Stimulated activated CD8-positive, alpha-beta memory T cell treated with anti-CD3 and anti-CD28 coated beads, Interleukin-12 subunit alpha, Interleukin-12 subunit beta, amount 100 ng/mL, for 4 hours (primary cell): ENCODE measurements at places on chromosomes 4 and X.

DNA sequence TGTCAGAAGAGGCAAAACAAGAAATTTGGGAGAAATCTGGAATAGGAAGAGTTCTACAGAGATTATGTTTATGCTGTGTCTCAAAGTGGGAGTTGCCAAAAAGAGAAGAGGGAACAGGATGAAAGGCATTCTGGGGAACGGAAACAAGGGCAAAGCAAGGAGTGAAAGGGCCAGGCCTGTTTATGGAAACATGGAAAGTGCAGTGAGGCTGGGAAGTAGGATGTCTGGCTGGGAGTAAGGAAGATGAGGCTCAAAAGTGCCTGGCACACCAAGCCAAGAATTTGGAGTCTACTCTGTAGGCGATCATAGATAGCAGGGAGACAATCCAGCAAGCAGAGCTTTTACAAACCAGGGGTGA, 1.8 kb upstream of the CUL4B start:
- no peak for DNase-seq

- no peak for DNase-seq
These were observed 14.2 kb upstream of the DCAF4L1 start for GRCh38 chr4:41967392-41967791.

DNA sequence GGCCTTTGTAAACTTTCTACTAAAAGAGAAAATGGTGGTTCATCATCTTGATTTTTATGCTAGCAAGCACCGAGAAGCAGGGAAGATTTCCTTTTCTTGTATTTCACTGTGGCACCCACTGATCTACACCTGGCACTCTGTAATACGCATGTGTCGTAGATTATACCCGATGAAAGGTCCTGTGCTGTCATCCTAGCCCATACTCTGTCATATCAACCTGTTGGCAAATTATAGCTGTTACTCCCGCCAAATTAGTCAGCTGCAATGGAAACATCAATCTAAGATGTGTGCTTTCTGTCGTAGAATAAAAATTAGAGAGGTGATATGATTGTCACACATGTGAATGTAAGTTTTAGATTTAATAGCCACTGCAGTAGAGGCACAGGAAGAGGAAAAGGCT, 263.4 kb upstream of the PITX2 start:
- DNase-seq = no peak

GRCh38 chr4:97150966-97151365, 992.3 kb downstream of the STPG2 start:
- DNase-seq = no peak

DNA sequence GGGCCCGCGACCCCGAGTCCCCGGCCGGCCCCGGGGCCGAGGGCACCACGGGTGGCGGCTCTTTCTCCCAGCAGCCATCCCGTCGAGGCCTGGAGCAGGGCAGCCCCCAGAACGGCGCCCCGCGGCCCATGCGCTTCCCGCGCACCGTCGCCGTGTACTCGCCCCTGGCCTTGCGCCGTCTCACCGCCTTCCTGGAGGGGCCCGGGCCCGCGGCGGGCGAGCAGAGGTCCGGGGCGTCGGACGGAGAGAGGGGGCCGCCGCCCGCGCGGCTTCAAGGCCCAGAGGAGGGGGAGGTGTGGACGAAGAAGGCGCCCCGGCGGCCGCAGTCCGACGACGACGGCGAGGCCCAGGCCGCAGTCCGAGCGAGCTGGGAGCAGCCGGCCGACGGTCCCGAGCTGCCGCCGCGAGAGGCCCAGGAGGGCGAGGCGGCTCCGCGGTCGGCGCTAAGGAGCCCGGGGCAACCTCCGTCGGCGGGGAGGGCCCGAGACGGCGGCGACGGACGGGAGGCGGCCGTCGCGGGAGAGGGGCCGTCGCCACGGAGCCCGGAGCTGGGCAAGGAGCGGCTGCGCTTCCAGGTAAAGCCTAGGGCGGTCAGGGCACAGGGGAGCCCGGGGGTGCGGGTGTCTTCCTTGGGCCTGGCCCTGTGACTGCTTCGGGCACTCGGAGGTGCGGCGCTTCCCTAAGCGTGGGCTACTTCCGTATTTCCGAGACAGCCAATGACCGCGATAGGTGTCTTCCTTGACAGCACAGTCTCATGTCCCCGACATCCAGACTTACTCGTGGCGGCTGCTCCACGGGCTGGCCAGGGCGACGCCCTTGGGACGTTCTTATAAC, 845 bp downstream of the ZAR1 start:
- no peak for DNase-seq

- no peak for DNase-seq
These were observed 9.9 kb downstream of the CPEB2 start for GRCh38 chr4:15012017-15012788.

DNA sequence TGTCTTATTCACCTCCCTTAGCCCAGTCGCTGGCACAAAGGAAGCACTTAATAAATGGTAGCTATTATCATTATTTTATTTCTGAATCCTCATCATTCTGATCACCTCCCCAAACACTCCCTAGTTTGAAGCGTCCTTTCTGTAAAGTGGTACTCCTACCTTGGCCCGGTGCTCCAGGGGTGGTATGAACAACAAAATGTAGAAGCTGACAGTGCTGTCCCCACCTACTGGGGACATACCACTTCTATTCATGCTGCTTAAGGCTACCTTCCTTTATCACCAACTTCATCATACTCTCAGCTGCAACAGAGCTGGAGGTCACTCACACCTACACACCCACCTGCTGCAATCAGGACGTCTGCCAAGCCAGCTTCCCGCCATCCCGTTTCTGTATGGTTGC, 40.8 kb upstream of the APLN start:
- no peak for DNase-seq

- no peak for DNase-seq
These were observed 167.6 kb downstream of the ARHGAP10 start for GRCh38 chr4:147899512-147899911.

GRCh38 chr4:173273941-173274340, 60.2 kb downstream of the HMGB2 start:
- DNase-seq = no peak

GRCh38 chrX:5640071-5640470, 588.6 kb downstream of the NLGN4X start:
- no peak for DNase-seq

GRCh38 chrX:119343856-119344255, 55.3 kb upstream of the SLC25A43 start:
- no peak for DNase-seq

- no peak for DNase-seq
These were observed 110.4 kb upstream of the EDNRA start for GRCh38 chr4:147370473-147370872.

- no peak for DNase-seq
These were observed 722 bp downstream of the SLC10A7 start for GRCh38 chr4:146520896-146521540.

DNA sequence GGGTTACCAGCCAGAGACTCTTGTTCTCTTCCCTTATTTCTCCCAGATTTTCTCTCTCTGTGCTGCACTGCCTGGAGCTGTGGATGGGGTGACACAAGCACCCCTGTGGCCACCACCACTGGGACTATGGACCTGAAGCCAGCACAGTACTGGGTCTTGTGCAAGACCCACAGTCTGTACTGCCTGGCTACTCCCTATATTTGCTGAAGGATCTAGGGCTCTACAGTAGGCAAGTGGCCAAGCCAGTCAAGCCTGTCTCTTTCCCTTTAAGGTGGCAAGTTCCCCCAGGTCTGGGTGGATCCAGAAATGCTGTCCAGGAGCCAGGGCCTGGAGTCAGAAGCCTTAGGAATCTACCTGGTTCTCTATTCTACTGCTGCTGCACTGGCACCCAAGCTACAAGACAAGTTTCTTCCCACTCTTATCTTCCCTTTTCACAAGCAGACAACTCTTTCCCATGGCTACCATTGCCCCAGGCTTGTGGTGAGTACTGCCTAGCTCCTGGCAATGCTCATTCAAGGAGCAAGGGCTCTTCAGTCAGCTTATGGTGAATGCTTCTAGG, 28.4 kb upstream of the CT47A1 start:
- no peak for DNase-seq

GRCh38 chr4:89914609-89915550, 20.2 kb downstream of the MMRN1 start:
- DNase-seq = no peak

GRCh38 chrX:102765217-102765616, 44.7 kb downstream of the GPRASP3 start:
- no peak for DNase-seq

- no peak for DNase-seq
These were observed 314.3 kb upstream of the CLNK start for GRCh38 chr4:10998846-10999245.

DNA sequence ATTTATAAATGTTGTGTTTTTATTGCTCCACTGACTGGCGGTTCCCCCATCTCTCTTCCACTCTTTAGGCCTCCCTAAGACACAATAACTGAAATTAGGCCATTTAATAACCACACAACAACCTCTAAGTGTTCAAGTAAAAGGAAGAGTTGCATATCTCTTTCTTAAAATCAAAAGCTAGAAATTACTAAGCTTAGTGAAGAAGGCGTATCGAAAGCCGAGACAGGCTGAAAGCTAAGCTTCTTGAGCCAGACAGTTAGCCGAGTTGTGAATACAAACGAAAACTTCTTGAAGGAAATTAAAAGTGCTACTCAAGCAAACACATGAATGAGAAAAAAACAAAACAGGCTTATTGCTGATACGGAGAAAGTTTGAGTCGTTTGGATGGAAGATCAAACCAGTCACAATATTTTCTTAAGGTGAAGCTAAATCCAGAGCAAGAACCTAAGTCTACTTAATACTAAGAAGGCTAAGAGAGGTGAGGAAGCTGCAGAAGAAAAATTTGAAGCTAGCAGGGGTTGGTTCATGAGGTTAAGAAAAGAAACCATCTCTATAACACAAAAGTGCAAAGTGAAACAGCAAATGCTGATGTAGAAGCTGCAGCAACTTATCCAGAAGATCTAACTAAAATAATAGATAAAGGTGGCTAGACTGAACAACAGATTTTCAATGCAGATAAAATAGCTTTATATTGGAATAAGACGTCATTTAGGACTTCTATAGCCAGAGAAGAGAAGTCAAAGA, 194.0 kb upstream of the TTC29 start:
- DNase-seq = no peak

- DNase-seq = no peak
These were observed 66.9 kb upstream of the WDR17 start for GRCh38 chr4:175998782-175999181.

- DNase-seq = no peak
These were observed 52.5 kb downstream of the TRPC5OS start for GRCh38 chrX:111928456-111928855.

DNA sequence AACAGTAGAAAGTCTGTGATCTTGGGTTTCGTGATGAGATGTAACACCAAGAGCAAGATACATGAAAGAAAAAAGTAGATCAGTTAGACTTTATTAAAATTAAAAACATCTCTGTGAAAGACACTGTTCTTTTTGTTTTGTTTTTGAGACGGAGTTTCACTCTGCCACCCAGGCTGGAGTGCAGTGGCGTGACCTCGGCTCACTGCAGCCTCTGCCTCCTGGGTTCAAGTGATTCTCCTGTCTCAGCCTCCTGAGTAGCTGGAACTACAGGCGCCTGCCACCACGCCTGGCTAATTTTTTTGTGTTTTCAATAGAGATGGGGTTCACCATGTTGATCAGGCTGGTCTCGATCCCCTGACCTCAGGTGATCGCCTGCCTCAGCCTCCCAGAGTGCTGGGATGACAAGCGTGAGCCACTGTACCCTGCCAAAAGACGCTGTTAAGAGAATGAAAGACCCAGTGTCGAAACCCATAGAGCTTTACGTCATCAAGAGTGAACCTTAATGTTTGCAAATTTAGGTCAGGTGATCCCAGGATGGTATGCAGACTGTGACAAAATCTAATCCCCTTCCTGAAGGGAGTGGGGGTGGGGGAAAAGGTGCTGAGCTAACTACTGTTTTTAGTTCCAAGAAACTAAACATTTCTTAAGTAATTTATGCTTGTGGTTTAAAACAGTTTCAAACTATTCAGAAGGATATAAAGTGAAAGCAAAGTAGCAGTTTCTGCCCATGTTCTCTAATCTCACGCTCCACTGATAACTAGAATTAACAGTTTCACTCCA, 8.0 kb downstream of the OFD1 start:
- no peak for DNase-seq

DNA sequence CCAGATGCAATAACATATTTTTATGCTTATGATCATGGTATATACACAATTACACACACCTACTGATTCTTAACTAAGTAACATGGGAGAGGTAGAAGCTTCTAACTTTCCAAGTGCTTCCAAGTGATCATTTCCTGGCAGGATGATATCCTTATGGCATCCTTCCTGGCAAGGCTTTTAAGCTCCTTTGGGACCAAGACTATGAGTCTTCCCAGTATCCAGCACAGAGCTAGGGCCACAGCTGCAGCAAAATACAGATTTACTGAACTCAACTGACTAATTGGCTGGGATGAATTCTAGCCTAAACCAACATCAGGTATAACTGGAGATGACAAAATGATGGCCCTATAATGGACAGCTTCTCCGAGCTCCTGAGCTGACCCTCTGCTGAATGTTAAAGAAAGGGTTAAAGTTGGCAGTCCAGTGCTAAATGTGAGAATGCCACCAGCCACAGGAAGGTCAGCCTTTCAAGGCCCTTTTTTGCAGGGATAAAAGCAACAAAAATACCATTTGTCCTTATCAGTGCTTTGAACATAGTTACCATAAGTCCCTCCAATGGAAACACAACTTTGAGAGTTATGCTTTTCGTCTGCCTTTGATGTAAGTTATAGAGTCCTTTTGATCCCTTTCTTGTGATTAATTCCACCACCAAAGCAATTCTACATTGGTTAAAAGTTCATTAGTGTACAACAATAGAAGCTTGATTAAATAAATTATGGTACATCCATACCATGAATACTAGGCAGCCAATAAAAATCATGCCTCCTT, 73.4 kb downstream of the MGST2 start:
- DNase-seq = no peak

DNA sequence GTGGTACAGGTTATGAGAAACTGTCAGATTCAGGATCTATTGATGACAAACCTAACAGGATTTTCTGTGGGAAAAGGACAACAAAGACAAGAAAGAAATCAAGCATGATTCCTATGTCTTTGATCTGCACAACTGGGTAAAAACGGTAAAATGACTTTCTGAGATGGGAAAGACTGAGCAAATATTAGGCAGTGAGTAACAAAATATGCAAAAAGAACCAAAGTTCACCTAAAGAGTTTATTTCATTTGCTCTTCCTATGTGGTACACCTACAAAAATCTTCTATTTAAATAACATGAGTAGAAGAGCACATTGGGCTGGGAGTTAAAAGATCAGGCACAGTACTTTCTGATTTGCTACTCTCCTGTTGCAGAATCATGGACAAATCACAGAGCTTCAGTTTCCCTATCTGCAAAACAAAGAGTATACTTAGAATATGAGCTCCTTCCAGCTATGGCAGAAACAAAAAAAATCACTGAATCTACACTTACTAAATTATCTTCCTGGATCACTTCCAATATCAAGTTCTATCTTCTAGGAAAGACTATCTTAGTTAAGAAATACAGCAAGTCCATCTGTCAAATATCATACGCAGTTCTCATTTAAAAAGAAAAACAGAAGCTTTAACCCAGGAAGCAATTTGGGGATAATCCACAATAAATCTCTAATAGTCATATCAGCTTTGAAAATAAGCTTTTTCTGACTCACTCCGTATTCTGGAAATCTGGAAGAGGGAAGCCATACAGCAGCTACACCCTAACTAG, 37.4 kb downstream of the NFXL1 start:
- no peak for DNase-seq

- DNase-seq = no peak
These were observed 43.8 kb upstream of the CLDN34 start for GRCh38 chrX:9923357-9923756.

GRCh38 chr4:39770969-39771724, 73.2 kb downstream of the UBE2K start:
- no peak for DNase-seq

GRCh38 chr4:172656055-172656454, 512.6 kb upstream of the GALNT7 start:
- no peak for DNase-seq
